H4 (cell line): ENCODE measurements at places on chromosomes 12 and 14.

DNA sequence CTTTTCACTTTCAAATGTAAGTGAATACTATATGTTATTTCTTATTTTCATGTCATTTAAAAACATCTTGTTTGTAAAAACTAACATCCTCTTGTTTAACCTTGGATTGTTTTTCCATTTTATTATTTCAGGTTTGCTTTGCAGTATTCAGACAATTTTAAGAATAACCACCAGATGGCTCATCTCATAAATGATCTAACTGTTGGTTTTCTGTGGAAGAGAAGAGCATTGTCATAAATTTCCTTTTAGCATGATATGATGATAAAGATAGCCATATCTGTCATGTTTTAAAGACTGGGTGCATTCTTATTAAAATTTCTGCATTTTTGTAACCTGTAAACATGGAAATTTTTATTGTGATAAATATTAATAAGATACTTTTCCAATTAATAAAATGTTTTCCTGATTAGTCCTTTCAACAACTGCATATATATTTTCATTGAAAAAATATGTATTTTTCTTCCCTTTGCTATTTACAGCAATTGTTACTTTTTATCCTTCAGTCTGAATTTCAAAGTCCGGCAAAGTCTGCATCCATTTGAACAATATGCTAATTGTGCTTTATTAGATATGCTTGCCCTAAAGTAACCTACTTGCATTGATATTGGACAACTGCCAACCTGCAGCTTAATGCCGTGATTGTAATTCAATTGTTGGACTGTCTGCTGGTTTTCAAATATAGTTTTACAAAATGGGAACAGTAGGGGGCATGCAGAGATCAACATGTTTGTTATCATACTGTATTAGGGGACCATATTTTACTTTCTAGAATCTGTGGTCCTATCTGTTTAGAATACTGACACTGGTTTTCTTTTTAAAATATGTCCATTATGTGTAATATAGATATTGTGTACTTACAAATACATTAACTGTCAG is 163.4 kb downstream of the GARIN6 start:
- DNase-seq, result peak; percentile 39

DNA sequence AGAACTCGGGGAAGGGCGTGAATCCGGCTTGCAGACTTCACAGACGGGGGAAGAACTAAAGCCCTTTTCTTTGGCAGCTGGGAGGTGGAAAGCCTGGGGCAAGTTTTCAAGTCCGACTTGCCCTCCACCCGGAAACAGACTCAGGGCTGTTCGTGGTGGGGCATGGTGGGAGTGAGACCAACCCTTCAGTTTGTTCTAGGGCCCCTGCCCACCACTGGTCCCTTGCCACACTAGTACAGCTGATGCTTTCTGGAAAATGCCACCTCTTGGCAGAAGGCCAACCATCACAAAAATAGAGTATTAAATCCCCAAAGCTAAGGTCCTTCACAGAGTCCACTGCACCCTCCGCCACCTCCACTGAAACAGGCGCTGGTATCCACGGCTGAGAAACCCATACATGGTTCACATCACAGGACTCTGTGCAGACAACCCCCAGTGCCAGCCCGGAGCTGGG is 50.4 kb upstream of the DDX11 start:
- no peak for DNase-seq

- DNase-seq, result peak; percentile 33
Observed at GRCh38 chr12:92574051-92574783, 128.6 kb upstream of the PLEKHG7 start.

DNA sequence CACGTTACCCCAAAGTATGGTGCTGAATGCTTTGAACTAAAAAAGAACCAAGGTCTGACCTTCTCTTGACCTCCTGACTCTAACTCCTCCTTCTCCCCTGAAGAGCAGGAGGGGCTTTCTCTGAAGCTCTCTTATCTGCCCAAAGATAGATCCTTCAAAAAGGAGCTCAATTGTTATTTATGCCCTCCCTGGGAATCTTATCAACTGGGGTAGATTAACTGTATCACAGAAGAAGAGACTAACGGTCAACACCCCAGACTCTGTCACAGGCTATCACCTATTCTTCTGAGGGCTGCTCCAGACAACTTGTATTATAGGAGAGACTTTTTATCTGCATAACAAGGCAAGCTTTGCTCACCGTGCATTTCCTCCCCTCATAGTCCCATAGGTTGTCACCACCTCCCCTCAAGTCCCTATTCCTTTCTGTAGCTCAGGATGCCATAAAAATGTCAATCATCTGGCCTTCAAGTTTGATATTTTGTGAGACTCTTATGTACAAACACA is 86.6 kb downstream of the PAPLN start:
- no peak for DNase-seq

- DNase-seq, result no peak
Observed at GRCh38 chr14:60356386-60356785, 107.4 kb downstream of the PPM1A start.

DNA sequence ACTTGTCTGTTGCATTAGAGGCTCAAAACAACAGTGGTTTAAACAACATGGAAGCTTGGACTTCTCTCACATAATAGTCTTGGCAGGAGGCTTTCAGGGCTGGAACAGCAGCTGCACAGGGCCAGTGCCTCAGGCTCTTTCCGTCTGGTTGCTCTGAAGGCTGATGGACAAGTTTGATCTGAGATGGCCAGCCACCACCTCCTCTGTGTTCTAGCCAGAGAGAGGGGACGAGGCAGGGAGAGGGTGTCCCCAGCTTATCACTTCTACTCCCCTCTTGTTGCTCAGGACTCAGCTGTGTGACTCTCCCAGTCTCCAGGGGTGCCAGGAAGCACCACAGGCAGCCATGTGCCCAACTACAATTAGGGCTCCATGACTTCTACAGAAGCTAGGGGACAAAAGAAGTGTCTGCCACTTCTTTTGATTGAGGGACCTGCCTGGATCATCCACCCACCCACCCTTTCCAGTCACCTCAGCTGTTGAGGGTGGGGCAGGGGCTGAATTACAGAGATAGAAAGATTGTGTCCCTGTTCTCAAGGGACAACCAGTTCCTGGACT is 46.6 kb downstream of the SMIM41 start:
- DNase-seq, result no peak

DNA sequence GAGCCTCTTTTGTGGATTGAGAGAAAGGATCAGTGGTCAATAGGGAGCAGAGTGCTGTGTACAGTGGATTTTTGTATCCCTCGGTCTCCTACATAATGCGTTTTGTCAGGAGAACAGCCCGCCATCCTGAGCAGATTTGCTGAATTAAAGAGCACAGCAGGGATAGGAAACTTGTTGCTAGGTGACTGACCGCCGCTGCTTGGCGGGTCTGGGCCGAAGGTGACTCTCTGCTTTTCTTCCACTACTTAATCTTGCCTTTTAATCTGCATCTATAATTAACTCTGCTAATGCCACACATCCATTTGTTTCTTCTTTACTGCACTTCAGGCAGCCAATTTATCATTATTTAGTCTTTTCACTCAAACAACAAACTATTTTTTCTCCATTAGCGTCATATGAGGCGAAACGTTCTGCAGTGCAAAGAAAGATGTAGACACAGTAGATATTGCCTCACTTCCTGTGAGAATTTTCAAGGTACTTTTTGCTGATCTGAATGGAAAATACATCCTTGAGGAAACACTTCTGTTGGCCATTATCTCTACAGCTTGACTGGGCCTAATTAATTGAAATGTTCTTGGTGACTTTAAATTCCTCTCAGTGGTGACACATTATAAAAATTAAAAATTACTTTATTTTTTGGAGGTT is 108.0 kb downstream of the PPM1A start:
- DNase-seq, result no peak

GRCh38 chr14:94638339-94638738 is 26.1 kb downstream of the SERPINA3 start:
- no peak for DNase-seq

- DNase-seq, result peak; percentile 82
Observed at GRCh38 chr14:92728759-92729364, 19.6 kb downstream of the LGMN start.

- no peak for DNase-seq
Observed at GRCh38 chr12:72388322-72388721, 116.2 kb downstream of the TRHDE start.

DNA sequence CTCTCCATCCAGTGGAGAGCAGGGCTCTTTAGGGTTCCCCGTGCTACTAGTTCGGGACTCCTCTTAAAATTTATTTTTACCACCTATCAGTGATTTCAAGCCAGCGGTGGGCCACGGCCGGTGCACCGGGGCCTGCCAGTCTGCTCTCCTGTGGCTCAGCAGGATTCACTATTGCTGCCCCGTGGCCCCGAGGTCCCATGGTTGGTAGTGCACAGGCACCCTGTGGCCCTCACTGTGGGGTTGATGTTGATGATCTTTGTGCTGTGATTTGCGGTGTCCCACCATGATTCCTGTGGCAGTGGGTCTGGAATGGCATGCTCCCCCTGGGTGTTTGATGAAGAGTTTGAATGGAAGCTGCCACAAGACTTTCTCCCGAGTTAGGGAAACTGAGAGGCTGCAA is 12.6 kb upstream of the MEG3 start:
- no peak for DNase-seq

DNA sequence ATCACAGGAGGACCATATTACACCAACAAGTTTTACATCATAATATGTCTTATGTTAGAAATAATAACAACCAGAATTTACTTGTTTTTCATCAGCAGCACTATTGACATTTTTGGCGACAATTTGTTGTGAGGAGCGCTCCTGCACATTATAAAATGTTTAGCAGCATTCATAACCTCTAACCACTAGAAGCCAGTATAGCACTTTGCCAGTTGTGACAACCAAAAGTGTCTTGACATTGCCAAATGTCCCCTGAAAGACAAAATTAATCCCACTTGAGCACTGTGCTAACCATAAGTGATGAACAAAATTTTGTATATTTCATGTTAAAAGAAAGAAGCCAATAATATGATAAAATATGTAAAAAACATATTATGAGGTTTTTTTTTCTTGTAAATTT is 356.9 kb upstream of the LMO3 start:
- no peak for DNase-seq

- no peak for DNase-seq
Observed at GRCh38 chr14:101564819-101565698, 3.8 kb downstream of the DIO3 start.

- no peak for DNase-seq
Observed at GRCh38 chr14:43934102-43934501, 573.0 kb downstream of the FSCB start.

- peak; percentile 35 for DNase-seq
Observed at GRCh38 chr14:90521084-90521929, 124.5 kb downstream of the CALM1 start.

DNA sequence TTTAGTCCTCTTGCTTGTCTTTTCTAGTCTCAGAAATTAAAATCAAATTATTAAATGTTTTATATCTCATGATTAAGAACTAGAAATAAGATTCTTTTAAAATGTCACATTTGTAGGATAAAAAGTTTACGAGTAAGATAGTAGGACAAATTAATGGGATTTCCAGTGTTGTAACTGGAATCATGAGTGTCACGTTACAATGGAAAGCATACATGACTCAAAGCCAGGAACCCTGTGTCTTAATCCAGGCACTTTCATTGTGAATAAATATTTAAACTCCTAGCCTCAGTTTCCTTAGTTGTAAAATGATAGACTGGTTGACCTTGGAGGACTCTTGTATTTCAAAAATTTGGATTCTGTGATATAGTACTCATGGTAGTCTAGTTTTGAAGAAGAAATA is 84.9 kb downstream of the MIA2 start:
- DNase-seq, result no peak

- DNase-seq, result no peak
Observed at GRCh38 chr14:21032326-21033132, 2.1 kb downstream of the RNASE13 start.

- no peak for DNase-seq
Observed at GRCh38 chr12:72622556-72622955, 350.4 kb downstream of the TRHDE start.

DNA sequence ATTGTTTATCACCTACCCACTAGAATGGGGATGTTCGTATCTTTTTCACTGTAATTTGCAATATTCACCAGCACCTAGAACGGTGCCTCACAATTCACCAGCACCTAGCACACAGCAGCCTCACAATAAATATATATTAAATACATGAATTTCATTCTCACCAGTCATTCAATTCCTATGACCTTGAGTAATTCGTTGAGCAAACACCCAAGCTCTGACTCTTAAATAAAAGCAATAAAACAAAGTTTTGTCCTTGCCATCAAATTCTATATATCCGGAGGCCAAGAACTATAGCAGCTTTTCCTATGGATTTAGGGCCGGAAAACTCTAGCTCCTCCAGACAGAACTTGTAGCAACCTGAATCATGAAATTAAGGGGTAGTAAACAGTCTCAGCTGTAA is 981 bp downstream of the VTI1B start:
- no peak for DNase-seq

DNA sequence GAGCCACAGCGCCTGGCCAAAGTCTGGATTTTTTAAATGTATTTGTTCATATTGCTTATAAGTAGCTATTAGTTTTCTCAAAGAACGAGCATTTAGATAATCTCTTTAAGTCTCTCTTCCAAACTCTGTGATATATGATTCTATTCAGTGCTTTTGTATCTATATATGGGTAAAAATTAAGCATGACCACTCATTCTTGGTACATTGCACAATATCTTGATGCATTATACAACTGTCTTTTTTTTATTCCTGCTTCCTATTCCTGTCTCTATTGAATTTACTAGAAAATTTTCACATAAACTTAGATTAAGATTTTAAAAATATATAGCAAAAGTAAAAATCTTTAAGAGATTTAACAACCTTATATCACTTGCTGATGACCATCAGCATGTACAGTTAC is 29.1 kb downstream of the SOCS2 start:
- DNase-seq, result no peak

- no peak for DNase-seq
Observed at GRCh38 chr12:43636725-43637463, 84.9 kb upstream of the ADAMTS20 start.

GRCh38 chr12:133058203-133059113 is 21.1 kb downstream of the ZNF84 start:
- DNase-seq, result no peak

GRCh38 chr12:80032946-80033345 is 66.4 kb upstream of the OTOGL start:
- no peak for DNase-seq

GRCh38 chr14:103775506-103775905 is 59.9 kb downstream of the ZFYVE21 start:
- no peak for DNase-seq

DNA sequence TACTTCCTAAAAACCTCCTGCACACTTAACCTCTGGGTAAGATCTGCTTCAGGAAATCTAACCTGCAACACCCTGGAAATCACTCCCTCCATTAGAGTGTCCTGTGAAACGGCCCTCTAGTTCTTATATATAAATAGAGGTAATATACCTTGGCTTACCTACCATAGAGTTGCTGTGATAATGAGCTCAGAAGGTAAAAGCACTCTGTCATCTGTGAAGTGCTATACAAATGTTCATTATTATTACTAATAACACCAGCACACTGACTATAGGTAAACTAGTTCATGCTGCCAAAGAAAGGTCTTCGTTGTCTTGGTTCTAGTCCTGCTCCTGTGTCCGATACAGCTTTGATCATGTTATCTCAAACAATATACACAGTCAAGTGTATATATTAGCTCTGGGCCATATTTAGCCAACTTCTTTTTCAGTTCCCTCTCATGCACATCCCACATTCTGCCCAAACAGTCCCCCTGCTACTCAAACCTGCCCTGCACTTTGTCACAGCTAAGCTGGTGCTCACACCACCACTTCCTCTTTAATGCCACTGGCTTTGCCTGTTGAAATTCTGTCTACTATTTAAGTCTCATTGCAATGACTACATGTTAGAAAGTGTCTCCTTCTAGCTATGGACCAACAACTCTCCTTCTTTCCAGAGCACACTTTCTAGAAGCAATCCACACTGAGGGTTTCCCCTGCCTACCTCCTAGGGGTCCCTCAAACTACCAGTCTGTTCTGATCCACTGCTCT is 5.1 kb downstream of the E2F7 start:
- DNase-seq, result no peak
